Karpas-422 (cell line): ENCODE measurements at places on chromosomes 5 and 9. TPM values are rescaled to one million over a fixed set of nuclear protein-coding genes. Genes with fewer than 3 reads are reported as not detected.

ANKRD18A gene
- total RNA-seq, result not detected in 2 replicates

DNA sequence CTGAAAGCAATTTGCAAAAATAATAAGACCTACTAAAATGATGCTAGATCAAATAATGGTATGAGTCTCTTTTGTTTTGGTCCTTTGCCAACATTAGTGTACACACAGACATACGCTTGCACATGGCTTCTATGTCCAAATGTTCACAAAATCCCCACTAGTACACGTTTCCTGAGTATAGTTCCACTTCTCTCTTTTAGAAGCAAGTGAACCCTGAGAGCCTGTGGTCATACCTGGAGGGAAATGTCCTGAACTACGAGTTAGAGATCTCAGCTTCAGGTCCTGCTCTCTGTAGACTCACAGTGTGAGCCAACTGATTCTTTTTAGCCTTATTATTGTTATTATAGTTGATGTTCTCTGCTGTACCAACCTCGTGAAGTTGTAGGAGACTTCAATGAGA lies 47.3 kb upstream of the ACTBL2 start:
- no peaks in the 10 kb centered on the region for H3K36me3 ChIP-seq
- no peak for DNase-seq
- no peaks in the 10 kb centered on the region for H3K4me1 ChIP-seq
- no peak overlapping the region for H3K27ac ChIP-seq
- H3K27me3 ChIP-seq, result no peaks in the 10 kb centered on the region; the same call in 1 of the 2 replicates

LCN15 gene
- not detected in 2 replicates for total RNA-seq

GRCh38 chr5:919356-920000 lies 26.8 kb downstream of the TRIP13 start:
- no peak for DNase-seq
- H3K4me1 ChIP-seq, result no peaks in the 10 kb centered on the region
- no peaks in the 10 kb centered on the region for H3K27me3 ChIP-seq

- no peaks in the 10 kb centered on the region for H3K27me3 ChIP-seq
- no peak overlapping the region for H3K4me3 ChIP-seq
- DNase-seq, result no peak
- H3K4me1 ChIP-seq, result no peaks in the 10 kb centered on the region
Measured at GRCh38 chr9:34428325-34428958, 29.9 kb downstream of the FAM219A start.

SIT1 gene
- total RNA-seq, result 97.6 and 117 TPM in 2 replicates

KLHL3 gene
- 0.36 and 0.67 TPM in 2 replicates for total RNA-seq

- no peak overlapping the region for H3K4me3 ChIP-seq
- no peaks in the 10 kb centered on the region for H3K36me3 ChIP-seq
- peaks cover 21% of the 10 kb centered on the region for H3K4me1 ChIP-seq
- H3K27ac ChIP-seq, result no peak overlapping the region
Measured at GRCh38 chr9:36025746-36026145, 11.0 kb upstream of the RECK start.

DNA sequence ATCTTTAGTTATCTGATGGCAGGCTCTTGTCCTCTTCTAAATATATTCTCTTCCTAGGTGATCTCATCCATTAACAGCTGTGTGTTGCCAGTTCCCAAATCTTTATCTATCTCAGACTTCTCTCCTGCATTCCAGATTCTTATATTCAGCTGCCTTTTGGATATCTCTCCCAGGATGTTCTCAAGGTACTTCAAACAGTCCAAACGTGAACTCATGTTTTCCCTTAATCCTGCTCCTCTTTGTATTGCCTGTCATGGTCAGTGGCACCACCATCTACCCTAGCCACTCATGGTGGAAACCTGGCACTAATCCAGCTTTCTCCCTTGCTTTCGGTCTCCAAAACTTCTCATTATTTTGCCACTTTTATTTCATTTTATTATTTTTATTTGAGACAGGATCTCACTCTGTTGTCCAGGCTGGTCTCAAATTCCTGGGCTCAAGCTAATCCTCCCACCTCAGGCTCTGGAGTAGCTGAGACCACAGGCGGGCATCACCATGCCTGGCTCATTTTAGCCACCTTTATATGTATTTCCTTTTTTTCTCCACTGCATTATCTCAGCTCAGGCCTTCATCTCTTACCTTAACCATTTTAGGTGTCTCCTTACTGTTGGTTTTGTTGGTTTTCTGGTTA lies 3.8 kb downstream of the ZFYVE16 start:
- H3K27ac ChIP-seq, result no peak overlapping the region
- DNase-seq, result no peak
- H3K27me3 ChIP-seq, result no peaks in the 10 kb centered on the region
- H3K4me1 ChIP-seq, result peaks cover 25% of the 10 kb centered on the region
- peaks cover 8% of the 10 kb centered on the region; the same call in 1 of the 2 replicates for H3K36me3 ChIP-seq
- no peak overlapping the region for H3K4me3 ChIP-seq

GRCh38 chr5:132099076-132099748 lies 25.6 kb downstream of the CSF2 start:
- H3K27me3 ChIP-seq, result no peaks in the 10 kb centered on the region
- H3K36me3 ChIP-seq, result no peaks in the 10 kb centered on the region
- DNase-seq, result peak; percentile 59
- no peak overlapping the region for H3K27ac ChIP-seq
- no peak overlapping the region for H3K4me3 ChIP-seq

- DNase-seq, result no peak
- H3K36me3 ChIP-seq, result no peaks in the 10 kb centered on the region
- peaks cover 26% of the 10 kb centered on the region for H3K4me1 ChIP-seq
Measured at GRCh38 chr9:128335161-128335560, 5.2 kb upstream of the SLC27A4 start.
